ENCODE measurements at places on chromosomes 4 and X. TPM values are rescaled to one million over a fixed set of nuclear protein-coding genes. Genes with fewer than 3 reads are reported as not detected.

- DNase-seq: peak; percentile 2
These were observed 120.0 kb upstream of the GLRA2 start for GRCh38 chrX:14409341-14409740.

DNA sequence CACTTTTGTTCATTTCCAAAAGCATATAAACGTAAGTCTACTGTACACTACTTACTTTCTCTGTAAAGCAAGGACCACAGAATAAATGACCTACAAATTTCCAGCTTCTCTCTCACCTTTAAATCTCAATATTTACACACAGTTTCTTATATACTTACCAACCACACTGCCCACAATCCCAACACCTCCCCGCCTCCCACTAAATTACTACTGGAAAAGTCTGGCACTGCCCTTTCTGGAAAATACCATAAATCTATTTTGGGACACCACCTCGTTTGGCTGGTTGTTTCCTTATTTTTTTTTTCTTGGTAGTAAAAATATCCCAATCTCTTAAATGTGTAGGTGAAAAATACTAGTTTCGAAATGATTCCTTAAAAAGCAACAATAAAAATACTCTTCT is 19.6 kb downstream of the FAT1 start:
- DNase-seq: no peak

DNA sequence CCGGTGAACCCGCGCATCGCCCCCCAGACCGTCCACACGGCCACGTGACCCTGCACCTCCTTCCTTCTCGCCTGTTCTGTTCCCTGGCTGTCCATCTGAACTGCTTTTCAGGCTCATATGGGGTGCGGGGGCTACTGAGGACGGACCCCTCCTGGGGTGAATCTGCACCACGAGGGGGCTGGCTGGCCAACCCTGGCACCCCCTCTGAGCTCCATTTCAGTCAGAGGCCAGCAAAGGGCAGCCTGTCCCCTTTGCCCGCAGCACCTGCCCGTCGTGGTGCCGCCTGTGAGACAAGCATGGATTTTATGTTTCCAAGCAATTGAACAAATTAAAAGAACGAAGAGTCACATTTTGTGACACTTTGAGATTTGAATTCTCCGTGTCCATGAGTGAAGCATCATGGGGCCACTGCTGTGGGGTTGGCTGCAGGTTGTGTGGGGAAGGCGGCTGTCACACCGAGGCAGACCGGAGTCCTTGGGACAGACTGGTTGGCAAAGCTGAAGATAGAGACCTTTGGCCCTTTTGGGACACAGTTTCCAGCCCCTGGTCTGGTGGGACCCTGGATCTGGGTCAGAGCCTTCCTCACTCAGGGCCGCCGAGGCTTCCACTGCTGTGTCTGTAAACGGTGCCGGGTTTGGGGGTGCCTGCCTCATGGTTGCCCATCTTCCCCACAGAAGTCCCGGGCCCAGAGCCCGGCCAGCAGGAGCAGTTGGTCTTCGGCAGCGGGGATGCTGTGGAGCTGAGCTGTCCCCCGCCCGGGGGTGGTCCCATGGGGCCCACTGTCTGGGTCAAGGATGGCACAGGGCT is 5.7 kb downstream of the FGFR3 start:
- DNase-seq: no peak

DNA sequence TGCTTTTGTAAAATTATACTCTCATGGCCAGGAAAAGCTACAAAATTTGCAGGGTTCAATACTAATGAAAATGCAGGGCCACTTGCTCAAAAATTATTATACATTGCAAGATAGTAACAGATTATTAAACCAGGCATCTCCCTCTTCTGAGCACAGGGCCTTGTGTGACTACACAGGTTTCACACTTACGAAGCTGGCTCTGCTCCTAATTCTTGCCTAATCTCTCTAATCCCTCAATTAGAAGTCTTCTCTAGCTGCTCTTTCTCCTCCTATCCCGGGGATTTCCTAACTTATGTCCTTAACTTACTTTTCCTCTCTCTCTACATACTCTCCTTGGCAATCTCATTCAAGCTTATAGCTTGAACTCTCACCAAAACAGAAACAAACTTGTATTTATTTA is 168.3 kb downstream of the AREG start:
- no peak for DNase-seq

GRCh38 chrX:16171039-16171438 is 3.8 kb downstream of the MAGEB17 start:
- no peak for DNase-seq

DNA sequence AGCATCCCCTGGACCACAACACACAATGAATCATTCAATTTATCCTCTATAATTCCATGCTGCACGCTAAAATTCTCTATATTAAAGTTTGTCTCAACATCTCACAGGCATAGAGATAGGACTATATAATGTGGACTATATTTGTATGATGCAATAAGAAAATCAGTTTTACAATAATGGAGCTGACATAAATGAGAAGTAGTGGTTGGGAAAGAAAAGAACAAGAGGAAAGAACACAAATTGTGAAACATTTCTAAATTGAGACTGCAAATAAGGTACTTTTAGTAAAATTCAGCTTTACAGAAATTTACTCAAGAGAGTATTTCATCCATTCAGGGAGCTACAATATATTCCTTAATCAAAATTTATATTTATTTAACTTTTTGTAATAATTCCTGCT is 120.4 kb downstream of the ARAP2 start:
- no peak for DNase-seq

- no peak for DNase-seq
These were observed 32.9 kb upstream of the XK start for GRCh38 chrX:37652589-37653231.

- no peak for DNase-seq
These were observed 46.2 kb downstream of the RGS12 start for GRCh38 chr4:3338976-3339531.

DNA sequence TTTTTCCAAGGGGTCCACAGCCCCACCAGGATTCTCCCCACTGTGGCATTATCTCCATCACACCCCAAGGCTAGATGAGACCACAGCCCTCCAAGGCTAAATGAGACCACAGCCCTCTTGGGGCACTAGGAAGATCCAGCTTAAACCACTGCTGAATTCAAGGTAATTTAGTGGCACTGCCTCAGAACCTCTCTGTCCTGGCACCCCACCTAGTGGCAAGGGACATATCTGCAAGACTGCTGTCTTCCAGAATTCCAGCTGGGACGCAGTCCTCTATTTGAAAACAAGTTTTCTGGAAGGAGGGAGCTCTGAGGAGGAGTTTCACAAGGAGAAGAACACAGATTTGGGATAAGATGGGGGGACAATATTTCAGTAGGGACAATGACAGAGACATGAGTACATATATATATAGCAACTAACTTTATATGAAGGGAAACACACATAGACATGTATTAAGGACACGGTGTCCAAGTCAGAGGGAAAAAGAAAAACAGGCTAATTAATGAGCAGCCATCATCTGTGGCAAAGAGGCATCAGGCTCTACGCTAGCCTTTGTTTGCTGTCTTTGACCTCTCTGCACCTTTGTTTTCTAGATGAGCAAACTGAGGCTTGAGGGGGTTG is 9.3 kb downstream of the CETN2 start:
- peak; percentile 38 for DNase-seq

GRCh38 chr4:31005037-31005436 is 284.9 kb downstream of the PCDH7 start:
- no peak for DNase-seq

DNA sequence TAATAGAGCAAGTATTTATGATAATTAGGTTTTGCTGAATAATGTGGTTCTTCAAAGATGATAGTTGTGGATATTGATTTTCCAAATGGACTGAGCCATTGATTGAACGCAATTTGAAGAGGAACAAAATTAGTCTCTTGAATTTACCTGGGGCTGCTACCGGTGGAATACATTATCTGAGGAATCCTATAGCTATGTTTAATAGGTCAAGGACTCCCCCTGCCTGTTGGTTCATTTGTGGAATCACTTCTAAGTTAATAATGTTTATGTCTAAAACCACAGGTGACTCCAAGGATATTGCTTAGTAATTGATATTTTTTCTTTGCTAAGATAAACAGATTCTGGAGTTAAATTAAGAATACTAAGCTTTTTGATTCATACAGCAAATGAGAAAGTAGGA is 576.0 kb upstream of the PABPC4L start:
- DNase-seq: no peak

DNA sequence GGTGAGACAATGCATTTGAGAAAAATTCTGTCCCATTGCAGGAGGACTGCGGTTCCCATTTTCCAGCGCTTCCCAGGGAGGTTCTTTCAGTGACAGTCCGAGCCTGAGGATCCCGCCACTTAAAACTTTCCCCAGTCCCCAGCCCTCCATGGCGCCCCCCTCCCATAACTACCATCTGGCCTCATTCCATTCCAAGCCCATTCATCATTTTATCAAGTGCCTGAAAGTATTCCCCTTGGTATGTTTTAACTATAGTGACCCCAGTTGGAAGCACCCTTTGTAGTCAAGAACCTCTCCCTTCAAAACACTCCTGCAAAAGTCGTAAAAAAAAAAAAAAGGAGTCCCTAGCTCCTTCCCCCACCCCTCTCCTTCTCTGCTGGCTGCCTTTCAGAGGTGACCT is 1.2 kb downstream of the RASL11B start:
- DNase-seq: no peak

DNA sequence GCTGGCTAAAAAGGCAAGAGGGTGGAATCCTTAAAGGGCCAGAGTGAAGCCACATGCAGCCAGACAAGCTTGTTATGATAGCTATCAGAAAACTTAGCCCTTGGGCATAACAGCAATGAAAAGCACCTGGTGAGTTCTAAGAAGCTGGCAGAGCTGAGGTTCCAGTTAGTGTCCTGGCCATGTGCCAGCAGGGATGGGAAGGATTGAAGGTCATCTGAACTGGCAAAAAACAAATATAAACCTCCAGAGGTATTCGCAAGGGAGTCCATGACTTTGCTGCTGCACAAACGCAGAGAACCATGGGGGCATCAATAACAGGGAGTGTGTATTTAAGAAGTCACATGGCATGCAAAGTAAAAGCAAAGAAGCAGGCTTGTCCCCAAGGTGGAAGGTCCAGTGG is 208.9 kb downstream of the FAM47A start:
- no peak for DNase-seq

- DNase-seq: no peak
These were observed 604.8 kb upstream of the TECRL start for GRCh38 chr4:65014078-65014477.

DNA sequence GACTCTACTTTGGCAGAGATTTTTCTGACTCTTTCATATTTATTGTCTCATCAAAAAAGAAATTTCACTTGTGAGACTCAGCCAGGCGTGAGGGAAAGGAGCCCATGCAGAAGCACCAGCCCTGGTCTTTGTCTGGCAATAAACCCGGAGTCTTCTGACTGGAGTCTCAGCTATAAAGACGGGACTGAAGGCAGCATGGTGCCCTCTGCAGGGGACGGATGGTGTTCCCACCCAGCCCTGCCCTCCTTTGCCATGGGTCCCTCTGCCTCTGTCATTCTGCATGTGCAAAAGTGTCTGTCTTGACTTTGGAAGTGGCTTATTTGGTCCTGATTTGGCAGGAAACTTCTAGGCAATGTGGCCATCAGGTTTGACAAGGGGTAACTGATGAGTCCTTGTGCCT is 14.2 kb downstream of the ZNF185 start:
- DNase-seq: no peak

DNA sequence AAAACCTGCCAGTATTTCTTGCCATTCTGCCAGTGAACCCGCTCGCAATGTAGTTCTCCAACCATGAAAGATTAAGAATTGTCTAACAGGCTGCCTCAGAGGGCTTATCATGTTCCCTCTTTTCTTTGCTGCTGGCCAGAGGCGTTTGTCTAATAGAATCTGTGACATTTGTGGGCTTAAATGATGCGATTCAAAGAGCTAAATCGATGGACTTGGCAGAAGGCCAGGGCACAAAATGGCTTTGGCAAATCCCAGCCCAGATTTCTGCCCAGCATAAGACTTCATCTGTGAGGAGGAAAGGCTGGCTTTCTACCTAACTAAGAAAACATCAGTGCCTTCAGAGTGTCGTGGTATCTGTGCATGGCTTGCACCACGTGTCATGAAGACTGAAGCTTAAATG is 79.9 kb downstream of the TRPC5OS start:
- DNase-seq: no peak

DNA sequence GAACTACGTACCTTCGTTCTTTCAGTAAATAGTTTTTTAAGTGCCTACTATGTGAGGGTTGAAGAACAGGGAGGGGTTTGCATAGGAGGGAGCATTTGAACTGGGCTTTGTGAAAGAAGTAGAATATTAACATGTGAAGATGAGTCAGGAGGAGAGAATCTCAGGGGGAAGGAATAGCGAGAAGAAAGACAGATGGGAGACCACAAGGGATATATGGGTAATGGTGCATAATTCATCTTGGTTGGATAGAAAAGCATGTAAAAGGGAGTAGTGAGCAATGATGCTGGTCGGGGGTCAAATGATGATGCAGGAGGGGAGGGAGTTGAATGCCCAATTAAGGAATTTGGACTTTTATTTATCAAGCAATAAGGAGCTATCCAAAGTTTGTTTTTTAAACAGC is 52.7 kb downstream of the TMEM164 start:
- DNase-seq: no peak

DNA sequence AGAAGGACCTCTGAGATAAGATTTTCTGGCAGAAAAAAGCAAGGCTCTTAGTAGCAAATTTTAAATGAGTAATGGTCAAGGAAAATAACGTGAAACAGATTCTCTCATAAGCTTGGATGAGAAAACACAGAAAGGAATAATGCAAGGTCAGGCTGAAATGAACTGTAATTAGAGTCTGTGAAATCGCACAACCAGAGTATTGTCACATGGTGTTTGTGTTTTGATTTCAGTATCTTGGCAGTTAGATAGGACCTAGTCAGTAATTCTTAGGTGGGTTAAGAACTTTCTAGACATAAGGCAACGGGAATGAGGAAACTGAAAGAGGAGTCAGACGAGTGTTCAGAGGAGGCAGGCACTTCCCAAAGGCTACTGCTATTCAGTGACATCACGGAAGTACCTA is 34.6 kb downstream of the LIMCH1 start:
- no peak for DNase-seq

GRCh38 chr4:109072595-109072994 is 229.9 kb downstream of the COL25A1 start:
- peak; percentile 43 for DNase-seq

GRCh38 chrX:106957856-106958255 is 37.7 kb downstream of the CLDN2 start:
- DNase-seq: no peak

The GPR119 gene
- total RNA-seq: not detected

The PWWP3B gene
- total RNA-seq: 7.9 TPM

The FABP2 gene
- total RNA-seq: not detected

The F11 gene
- total RNA-seq: not detected

The TMSB15A gene
- 105 TPM for total RNA-seq

The SPARCL1 gene
- 0.12 TPM for total RNA-seq

The SYTL4 gene
- total RNA-seq: 2.0 TPM

The PRRG3 gene
- not detected for total RNA-seq

The SERPINA7 gene
- total RNA-seq: not detected

The FRYL gene
- total RNA-seq: 36.2 TPM

The PDGFRA gene
- 7.6 TPM for total RNA-seq

The WWC2 gene
- 10.9 TPM for total RNA-seq

All from H4 (cell line).